Activated CD8-positive, alpha-beta memory T cell treated with anti-CD3 and anti-CD28 coated beads for 1 hour (primary cell): ENCODE measurements at places on chromosomes 3 and 15.

DNA sequence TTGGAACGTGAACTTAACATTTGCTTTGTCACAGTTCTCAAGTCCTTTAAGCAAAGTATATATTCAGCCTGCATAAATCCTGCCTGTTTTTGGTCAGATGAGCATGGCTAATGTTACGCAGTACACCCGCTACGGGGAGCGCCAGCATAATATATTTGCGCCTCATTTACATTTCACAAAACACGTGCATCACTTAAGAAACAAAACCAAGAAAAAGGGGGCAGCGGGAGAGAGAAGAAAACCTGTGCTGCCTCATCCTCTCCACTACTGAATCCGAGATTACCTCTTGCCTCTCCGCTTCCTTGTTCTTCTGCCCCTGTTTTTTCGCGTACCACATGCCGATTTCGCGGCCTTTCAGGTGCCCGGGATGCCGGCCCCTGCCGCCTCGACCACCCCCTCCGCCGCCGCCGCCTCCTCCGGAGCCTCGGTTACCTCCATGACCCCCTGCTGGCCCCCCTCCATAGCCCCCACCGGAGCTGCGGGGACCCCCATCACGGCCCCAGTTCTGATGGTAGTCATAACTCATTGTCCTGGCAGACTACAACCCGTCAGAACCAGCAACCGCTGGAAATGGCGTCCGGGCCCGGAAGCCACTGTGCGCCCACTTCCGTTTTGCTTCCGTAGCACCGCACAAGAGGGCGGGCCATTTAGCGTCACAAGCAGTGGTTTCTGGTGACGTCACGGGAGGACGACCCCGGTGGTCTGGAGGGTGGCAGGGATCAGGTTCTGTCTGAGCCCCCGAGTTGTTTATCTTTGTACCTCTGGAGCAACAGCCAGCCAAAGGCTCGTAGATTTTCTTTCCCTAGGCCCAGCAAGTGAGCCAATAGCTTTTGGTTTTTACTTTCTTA, at the start of gene DHX36:
TSS of gene DHX36 (minus strand) at position 597 of the 848 bp plus-strand sequence. CDS start at position 526, 71 bp downstream.
- DNase-seq, result peak; percentile 83

DNA sequence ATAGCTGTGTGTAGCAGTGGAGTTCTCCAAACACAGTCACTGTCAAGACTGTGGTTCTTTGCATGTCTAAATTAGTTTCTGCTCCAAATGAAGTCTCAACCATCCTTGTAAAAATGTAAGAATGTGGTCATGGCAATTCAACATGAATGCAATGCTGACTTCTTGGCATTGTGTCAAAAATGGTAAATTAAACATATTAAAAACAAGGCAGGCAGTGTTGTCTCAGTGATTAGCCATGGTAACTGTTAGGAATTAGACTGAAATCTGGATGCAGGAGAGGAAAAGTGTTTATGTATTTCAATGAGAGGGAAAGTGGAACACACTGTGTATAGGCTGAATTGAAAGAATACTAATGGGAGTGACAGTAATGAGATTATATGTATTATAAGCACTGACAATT, 597.2 kb downstream of the EDEM1 start:
- no peak for DNase-seq

- no peak for DNase-seq
These were observed 44.1 kb upstream of the ICE2 start for GRCh38 chr15:60523056-60523455.

DNA sequence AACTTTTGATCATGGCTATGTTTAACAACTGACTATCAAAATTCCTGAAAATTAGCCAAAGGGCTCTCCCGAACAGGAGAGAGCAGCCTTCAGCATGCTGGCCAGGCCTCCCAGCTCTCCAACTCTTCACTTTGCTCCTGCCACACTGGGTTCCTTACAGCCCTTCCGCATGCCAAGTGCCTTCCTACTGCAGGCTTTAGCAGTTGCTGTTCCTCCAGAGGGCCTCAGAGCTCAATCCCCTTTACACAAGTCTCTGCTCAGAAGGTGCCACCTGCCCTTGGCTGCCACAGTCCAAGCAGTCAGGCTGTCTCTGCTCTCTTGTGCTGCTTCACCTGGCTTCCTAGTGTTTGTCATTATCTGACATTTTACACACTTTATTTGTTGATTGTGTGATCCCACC, 553.1 kb upstream of the PPP2R3A start:
- DNase-seq, result no peak

DNA sequence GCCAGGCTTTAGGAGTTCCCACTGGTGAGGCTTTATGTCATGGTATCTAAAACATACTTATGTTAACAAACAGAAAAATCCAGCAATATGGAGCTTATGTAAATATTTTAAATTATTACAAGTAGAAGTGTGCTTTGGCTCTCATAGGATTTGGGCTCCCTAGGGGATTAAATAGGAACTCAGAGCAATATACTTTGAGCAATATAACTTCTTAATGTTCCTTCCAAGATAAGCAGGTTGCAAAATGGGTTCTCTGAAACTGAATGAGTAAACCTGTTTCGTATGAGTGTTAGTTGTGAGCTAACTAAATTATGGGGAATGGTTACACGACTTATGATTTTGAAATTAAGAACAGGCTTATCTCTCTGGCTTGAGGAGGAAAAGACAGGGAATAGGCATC, 366.1 kb upstream of the ZNF385D start:
- no peak for DNase-seq

DNA sequence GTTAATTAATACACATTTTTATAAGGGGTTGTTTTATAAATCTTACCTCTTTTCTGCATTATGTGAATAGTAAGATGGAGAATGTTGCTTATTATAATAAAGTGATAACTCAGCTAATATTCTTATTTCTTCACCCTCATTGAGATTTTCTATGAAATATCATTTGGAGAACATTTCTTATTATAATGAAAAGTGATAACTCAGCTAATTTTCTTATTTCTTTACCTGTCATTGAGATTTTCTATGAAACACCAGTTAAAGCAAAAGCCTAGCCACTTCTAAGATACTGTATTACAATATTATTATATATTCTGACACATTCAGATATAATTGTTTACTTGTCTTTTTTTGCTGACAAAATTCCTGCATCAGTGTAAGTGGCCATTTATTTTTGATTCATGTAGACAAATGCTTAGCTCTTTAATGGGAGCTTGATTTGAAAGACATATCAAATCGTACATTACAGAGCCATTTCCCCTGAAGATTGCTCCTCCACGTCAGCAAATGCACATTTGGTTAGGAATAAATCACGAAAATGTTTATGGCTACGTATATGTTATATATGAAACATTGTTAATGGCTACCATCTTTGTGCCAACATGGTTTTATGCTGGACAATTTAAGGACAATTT, 427.5 kb downstream of the CHL1 start:
- no peak for DNase-seq
